AG08396 (cell line): ENCODE measurements at places on chromosomes 1 and 21.

GRCh38 chr1:54200519-54200997 lies 591 bp downstream of the MRPL37 start:
- peak; percentile 34 for DNase-seq

GRCh38 chr1:75643460-75643859 lies 32.5 kb upstream of the SLC44A5 start:
- no peak for DNase-seq

- no peak for DNase-seq
Measured at GRCh38 chr1:96424877-96425276, 296.7 kb upstream of the PTBP2 start.

DNA sequence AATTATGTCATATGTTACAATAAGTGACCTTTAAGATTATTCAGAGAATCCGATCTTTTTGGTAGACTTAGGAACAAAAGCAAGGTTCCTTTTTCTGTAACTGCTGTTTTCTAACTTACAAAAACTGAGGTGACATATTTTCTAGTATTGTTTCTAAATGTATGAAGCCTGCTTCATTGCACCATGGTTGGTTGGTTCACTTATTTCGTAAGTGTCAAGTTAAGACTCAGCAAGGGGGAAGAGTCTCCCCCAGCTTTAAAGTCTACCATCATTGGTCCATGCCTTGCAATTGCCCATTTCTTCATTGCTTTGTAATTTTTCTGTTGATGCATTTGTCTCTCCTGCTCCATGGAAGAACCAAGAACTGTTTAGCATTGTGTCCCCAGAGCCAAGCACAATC lies 136.9 kb downstream of the DISC1 start:
- DNase-seq = no peak

DNA sequence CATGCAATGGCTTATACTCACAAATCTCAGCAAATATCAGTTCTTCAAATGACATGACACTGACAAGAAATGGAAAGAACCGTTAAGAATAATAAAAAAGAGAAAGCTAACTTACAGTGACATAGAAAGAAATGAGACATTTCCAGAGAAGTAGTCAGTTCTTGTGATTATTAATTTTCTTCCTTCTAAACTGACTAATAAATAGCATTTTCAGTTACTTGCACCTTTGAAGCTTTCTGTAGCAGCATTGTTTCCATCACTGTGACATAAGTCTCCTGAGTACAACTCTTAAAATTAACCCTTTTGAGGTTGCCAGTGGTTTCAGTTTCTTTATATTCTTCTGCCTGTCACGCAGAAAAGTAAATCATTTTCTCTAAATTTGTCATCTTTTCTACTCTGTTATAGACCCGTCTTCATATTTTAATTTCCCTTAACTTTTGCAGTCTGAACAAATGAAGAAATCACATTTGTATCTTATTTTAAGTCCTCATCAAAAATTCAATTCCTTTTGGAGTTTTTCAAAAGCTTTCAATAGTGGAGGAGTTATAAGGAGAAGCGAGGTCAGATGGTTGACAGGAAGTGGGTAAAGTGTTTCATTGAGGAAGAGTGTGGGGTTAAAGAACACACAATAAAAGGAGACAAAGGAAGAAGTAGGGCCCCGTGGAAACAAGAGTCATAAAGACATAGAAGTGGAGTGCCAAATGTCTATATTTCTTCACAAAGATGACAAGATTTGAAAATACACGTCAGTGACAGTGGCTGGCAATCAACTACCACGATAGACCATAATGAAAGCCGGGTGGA lies 57.9 kb upstream of the S1PR1 start:
- DNase-seq = no peak

GRCh38 chr1:101250656-101251272 lies 13.9 kb downstream of the S1PR1 start:
- DNase-seq = no peak

- no peak for DNase-seq
Measured at GRCh38 chr21:37375866-37376574, 9.4 kb downstream of the DYRK1A start.
